ENCODE measurements at places on chromosomes 13 and 19.

DNA sequence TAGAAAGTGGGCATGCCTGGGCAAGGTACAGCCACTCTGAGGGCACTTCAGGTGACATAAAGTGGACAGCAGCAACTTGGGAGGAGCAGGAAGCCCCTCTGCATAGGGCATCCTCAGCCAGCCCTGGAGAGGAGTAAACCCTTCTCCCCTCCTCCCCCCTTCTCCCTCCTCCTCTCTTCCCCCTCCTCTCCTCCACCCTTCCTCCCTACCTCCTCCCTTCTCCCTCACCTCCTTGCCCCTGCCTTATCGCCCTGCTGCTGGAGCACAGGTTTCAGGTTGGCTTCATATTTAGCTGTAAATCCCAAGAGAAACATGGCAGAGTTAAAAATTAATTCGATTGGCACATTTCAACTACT is 30.5 kb upstream of the ATP12A start:
- no peak for DNase-seq

DNA sequence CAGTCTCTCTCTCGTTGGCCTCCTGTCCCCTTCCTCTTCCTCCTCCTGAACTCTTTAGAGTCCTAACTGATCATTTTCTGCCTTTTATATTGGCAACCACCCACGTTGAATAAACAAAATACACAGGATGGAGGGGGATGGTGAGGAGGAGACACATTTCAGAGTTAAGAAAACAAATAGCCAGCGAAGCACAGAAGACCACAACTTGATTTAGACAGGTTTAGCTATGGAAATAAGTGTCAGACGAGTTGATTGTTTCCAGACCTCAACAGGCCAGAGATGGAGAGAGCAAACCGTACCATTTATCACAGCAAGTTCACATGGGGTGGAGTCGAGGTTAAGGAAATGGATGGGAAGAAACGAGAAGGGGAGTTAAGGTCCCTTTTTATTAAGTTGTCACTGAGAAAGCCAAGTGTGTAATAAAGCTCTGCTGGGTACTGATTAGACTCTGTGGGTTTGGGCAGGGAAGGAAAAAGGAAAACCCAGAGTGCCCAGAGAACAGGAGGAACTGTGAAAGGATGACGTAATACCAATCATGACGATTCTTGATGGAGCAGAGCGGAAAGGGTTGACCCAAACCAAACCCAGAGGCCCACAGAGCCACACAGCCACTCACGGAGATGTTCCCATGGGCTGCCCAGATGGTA is 11.1 kb upstream of the SERP2 start:
- no peak for DNase-seq

GRCh38 chr19:49809160-49809940 is 3.7 kb downstream of the FUZ start:
- DNase-seq: no peak

- peak; percentile 100 for DNase-seq
These were observed 26.7 kb downstream of the FLT1 start for GRCh38 chr13:28468023-28468915.

- no peak for DNase-seq
These were observed 145.6 kb downstream of the TNFRSF19 start for GRCh38 chr13:23715762-23716235.

DNA sequence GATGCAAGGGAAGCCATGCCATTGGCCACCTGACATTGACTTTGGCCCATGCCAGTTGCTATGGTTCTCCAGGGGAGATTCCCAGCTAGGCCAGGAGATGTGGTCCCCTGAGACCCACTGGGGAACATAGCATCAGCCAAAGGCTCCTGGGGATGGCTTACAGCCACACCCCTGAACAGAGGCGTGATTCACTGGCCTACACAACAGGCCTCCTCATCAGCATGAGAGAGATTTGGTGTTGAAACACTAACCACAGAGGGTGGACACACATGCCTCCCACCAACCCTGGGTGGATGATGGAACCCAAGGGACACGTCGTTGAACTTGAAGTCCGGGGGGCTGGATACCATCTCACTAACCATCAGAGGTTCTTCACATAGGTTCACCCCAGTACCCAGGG is 14.4 kb downstream of the IQCN start:
- DNase-seq: no peak

GRCh38 chr13:99339736-99340397 is 32.7 kb upstream of the GPR183 start:
- DNase-seq: peak; percentile 80

DNA sequence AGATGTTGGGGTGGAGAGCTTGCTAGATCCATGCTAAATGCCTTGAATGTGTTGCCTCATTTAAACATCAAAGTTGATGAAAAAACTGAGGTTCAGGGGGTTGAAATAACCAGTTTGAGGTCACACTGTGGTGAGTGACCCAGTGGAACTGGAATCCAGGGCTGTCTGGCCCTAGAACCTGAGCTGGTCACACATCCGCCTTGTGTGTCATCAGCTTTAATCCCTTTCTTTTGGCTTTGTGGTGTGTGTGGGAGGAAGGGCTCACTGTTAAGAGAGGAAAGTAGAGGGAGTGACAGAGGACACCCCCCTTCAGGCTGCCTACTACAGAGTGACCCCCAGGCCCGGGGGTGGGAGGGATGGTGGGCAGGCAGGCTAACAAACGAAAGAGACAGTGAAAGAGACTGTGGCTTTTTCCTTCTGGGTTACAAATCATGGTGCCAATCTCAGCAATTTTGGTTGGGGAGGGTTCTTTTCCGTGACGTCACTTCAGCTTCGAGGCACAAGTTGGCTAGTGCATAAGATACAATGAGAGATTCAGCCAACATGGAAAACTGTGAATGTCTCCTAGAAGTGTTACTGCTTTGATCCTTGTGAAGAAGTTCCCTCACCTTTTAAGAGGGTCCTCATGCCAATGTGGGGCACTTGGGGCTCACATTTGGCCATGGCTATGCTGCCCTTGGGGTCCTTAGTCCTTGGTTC is 164.9 kb downstream of the DLEU7 start:
- DNase-seq: no peak

- no peak for DNase-seq
These were observed 7.1 kb downstream of the DNASE2 start for GRCh38 chr19:12873891-12874745.

DNA sequence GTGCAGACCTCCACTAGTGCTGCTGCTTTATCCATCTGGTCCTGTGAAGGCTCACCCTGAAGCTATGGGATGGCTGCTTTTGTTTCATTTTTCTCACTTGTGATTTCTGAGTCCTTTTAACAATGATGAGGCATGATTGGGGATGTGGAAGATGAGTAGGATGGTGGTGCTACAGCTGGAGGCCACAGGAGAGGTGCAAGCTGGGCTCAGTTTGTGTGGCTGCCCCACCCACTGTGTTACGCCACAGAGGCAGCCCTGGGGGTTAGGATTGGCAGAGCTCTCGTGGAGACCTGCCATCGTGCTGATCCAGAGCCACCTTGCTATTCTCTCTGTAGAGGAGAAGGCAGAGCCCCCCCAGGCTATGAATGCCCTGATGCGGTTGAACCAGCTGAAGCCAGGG is 19.6 kb upstream of the QTRT1 start:
- DNase-seq: no peak

DNA sequence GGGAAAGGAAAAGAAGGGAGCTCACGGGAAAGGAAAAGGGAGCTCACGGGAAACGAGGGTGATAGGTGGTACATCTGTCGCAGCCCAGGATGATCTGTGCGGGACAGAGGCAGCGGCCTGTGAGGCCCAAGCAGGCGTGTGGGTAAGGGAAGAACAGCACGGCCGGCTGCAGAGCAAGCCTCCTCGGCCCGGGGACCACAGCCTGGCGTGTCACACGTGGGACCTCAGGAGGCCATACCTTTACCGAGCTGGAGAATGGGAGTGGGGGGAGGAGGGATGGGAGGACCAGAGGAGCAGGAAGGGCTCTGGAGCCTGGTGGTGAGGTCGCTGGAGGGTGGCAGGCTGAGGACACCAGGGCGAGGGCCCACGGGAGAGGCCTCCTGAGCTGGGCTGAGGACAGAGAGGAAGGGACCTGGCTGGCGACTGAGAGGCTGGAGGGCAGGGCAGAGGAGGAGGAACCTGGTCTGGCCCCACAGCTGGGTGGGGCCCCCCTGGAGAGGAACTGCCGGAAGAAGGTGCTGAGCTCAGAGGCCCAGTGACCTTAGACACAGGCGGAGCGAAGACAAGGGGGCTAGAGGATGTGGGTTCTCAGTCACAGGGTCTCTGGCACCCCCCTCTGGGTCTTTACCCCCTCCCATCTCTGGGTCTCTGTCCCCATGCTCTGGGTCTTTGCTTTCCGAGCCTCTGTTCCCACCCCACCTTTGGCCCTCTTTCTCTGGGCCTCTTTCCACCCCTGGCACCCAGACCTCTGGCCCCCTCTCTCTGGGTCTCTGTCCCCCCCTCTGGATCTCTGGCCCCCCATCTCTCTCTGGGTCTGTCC is 2.9 kb upstream of the FTL start:
- DNase-seq: peak; percentile 61

- DNase-seq: peak; percentile 69
These were observed 31.2 kb downstream of the KEAP1 start for GRCh38 chr19:10471909-10472308.

- DNase-seq: no peak
These were observed 404.2 kb downstream of the KCNRG start for GRCh38 chr13:50419331-50419865.

DNA sequence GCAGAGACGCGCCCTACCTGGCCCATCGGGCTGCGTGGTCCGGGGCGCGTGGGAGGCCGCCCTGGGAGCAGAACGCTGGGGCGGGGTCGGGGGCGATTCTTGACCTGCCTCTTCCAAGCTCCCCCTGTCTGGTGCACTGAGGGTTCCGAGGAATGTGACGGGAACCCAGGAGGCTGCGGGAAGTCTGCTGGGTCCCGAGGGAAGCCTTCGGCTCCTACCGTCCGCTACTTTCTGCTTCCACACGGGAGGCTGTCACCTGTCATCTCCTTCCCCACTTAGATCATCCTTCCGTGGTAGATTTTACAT is 781 bp upstream of the SPRYD7 start:
- DNase-seq: no peak

DNA sequence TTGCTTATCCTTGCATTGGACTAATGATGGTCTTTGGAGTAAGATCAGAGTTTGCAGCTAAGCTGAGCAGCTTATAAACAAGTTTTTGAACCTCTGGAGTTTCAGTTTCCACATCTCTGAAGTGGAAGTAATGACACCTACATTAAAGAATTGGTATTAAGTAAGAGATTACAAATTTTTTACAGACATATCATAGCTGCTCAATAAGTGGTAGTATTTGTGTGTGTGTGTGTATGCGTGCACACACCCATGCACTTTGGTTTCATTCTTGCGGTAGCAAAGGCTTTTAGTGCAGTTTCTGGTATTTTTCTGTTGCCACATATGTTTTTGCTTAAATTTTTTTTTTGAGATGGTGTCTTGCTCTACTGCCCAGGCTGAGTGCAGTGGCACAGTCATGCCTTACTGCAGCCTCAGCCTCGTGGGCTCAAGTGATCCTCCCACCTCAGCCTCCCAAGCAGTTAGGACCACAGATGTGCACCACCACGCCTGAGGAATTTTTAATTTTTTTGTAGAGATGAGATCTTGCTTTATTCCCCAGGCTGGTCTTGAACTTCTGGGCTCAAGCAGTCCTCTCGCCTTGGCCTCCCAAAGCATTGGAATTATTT is 4.5 kb downstream of the NAA16 start:
- DNase-seq: no peak

GRCh38 chr13:94595001-94595949 is 677 bp downstream of the TGDS start:
- DNase-seq: peak; percentile 65

GRCh38 chr19:58385891-58386575 is 1.0 kb upstream of the RPS5 start:
- no peak for DNase-seq

- DNase-seq: no peak
These were observed 1189.9 kb downstream of the UQCRFS1 start for GRCh38 chr19:28023064-28023463.

- DNase-seq: no peak
These were observed 24.2 kb downstream of the CERS4 start for GRCh38 chr19:8233370-8233769.

GRCh38 chr19:6568010-6568526 is 22.9 kb downstream of the CD70 start:
- no peak for DNase-seq

DNA sequence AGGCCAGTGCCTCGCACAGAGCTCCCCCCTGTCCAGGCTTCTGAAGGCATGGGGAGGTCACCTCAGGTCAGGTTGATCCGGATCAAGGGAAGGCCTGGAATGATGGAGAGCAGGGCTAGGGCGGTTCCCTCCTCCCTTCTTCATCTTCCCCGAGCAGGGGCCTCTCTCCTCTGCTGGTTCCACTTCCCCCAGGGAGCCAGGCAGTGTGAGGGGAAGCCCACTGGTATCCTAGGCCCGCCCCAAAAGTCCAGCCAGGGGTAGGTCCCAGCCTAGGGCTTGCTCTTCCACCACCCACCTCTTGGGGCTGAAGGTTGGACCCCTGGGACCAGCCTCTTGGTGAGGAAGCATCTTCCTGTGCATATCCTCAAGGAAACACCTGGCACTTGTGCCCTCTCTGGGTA is 16.4 kb upstream of the PRR19 start:
- DNase-seq: no peak

- DNase-seq: no peak
These were observed 188.0 kb downstream of the RGCC start for GRCh38 chr13:41645331-41645730.

GRCh38 chr19:17423429-17424208 is 3.8 kb downstream of the MVB12A start:
- no peak for DNase-seq

Measured in AML-193 (cell line).